Stimulated activated CD8-positive, alpha-beta memory T cell treated with anti-CD3 and anti-CD28 coated beads, Interleukin-7, amount 100 ng/mL, for 1 hour (primary cell): ENCODE measurements at places on chromosomes 7 and 10.

DNA sequence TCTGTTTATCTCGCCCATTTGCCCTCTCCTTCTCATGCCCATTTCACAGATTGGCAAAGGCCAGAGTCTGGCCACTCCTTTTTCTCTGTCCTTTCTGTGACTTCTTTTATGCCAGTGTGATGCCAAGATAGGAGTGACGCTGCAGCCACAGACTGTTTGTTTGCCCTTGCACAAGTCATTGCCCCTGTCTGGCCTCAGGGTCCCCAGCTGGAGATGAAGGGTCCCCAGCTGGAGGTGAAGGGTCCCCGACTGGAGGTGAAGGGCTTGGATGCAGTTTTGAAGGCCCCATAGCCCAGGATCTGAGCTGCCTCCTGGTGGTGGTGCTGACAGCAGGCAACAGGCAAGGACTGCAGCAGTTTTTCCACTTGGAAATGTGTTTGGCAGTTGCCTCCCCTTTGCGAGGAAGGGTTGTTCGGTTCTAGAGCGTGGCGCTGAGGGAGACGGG, 50.8 kb upstream of the SLC29A3 start:
- DNase-seq = no peak

DNA sequence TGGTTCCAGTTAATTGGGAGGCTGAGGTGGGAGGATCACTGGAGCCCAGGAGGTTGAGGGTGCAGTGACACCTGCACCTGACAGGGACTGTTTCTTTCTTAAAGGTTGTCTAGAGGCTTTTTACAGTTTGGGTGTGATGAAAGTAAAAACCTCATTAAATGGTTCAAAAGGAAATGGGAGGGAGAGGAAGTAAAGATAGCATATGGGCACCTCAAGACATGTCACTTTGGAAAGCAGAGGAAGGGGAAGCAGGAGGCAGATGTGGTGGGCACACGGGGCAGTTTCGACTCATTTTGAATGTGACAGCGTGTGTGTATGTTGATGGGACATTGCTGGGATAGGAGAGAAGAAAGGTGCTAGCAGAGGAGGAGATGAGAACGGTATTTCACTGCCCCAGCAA, 203.1 kb downstream of the MLLT10 start:
- DNase-seq = no peak

- DNase-seq = no peak
Observed at GRCh38 chr10:34479520-34480179, 335.4 kb downstream of the PARD3 start.

- DNase-seq = no peak
Observed at GRCh38 chr10:110612087-110612486, 32.0 kb upstream of the RBM20 start.
